ENCODE measurements at places on chromosomes 3 and 15.

- DNase-seq = no peak
Measured at GRCh38 chr15:29638781-29639180, 183.5 kb downstream of the TJP1 start.

DNA sequence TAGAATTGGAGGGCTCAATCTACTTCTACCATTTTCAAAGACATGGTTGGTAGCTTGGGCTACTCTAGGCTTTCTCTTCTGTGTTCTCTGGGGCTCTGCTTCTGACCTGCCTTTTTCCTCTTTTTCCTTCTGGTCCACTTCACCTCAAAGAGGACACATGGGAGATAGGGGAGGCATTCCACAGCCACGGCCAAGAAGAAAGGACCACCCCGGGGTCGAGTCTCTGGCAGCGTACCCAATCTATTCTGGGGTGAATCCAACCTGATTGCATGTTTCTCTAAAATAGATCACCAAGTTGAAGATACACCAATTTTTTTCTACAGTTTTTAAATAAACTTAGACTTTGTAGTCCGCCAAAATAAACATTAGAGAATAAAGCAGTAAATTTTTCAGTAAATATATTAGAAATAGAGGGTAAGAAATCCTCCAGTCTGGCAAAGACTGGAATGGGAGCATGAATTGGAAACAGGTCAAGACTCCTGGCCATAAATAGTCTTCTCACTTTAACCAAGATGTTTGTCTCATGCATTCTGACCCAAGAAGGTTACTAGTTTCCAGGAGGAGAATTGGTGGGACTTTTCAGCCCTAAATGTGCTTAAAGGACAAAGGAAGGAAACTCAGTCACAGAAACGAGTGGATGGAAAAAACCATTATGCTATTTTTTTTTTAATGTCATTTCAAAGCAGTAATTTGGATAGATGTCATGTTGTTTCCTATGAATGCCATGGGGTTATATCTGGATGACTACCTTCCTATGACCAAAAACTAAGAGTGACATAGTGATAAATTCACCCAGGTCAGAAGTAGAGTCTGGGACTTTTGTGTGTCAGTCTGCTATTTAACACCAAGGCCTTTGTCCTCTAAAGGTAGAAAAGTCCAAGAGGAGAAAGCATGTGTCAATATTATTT, 71.3 kb upstream of the PHLDB2 start:
- no peak for DNase-seq

- no peak for DNase-seq
Measured at GRCh38 chr3:1531981-1532380, 439.2 kb downstream of the CNTN6 start.

DNA sequence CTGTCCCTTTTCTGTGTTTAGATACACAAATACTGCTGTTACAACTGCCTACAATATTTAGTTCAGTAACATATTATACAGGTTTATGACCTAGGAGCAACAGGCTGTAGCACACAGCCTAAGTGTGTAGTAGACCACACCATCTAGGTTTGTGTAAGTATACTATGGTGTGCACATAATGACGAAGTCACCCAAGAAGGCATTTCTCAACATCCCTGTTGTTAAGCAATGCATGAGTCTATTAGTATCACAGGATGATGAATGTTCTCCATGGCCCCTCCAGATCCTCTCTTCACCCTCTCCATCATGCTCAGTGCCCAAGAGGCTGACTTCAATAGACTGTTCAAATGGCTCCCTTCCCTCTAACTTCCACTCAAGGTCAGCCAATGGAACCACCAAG, 14.6 kb upstream of the SEC62 start:
- DNase-seq = no peak

GRCh38 chr3:5096336-5097008, 25.6 kb upstream of the ARL8B start:
- DNase-seq = no peak

DNA sequence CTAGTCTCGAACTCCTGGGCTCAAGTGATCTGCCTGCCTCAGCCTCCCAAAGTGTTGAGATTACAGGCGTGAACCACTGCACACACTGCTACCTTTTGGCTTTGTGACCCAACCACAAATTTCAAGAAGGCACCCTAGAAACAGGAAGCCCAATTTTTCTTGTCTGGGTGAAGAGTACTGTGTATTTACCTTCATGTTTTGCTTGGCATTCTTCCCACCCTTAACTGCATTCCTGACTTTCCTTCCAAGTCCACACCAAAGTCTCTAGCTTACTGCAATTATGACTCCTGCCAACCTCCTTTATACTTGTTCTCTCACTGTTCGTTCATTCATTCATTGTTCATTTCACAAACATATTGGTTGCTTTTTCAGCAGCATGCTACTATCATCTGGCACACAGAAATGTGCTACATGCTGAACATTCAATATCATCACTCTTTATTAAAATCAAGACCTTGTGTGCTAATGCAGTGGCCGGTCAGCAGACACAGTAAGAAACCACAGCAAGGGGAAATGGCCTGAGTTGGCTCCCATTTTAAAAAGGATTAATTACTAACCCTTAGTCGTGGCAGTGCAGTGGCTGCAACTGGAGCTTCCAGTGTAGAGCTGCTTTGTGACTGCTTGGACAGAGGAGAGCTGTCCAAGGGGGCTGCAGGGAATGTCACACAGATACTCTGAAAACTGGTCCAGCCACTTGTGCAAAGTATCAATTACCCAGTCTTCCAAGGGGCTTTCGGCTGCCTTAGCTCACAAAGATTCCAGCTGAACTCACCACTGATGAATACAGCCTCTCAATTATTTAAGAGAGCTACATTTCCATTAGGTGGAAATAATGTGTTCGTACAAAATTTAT, 94.0 kb downstream of the ETFA start:
- DNase-seq = no peak

GRCh38 chr15:55402707-55403106, 5.5 kb downstream of the CCPG1 start:
- DNase-seq = no peak

DNA sequence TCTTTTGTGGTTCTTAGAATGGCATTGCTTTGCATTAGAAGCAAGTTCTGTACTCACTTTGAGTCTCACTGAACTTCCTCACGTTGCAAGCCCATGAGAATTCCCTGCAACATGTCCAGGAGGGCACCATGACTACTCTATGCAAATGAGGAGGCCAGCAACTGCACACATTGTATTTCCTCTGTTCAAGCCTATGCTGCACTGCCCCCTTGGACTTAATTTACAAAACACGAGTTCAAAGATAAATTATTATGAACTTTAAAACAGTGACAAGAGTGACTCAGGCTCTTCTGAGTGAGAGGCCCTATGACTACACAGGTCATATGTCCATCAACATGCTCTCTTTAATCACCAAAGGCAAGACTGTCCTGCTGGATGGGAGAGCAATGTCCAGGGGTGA, 484.2 kb upstream of the ATP11B start:
- DNase-seq = no peak

DNA sequence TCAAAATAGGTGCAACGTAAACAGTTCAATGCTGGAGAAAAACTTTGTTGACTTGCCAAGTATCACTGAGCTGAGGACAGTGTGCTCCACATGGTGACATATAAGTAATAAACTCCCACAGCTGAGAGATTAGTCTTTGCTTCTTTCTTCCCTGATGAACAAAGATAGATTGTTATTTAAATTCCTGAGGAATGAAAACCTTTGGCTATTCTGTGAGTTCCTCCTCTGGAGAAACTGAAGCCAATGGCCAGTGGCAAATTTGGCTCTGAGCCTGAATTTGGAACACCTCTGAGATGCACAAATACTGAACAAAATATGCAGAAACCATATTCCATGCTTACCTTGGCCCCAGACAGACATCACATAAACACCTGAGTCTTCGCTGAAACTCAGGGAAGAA, 63.3 kb downstream of the RPL22L1 start:
- DNase-seq = no peak

- DNase-seq = no peak
Measured at GRCh38 chr15:29670998-29671981, 151.0 kb downstream of the TJP1 start.

DNA sequence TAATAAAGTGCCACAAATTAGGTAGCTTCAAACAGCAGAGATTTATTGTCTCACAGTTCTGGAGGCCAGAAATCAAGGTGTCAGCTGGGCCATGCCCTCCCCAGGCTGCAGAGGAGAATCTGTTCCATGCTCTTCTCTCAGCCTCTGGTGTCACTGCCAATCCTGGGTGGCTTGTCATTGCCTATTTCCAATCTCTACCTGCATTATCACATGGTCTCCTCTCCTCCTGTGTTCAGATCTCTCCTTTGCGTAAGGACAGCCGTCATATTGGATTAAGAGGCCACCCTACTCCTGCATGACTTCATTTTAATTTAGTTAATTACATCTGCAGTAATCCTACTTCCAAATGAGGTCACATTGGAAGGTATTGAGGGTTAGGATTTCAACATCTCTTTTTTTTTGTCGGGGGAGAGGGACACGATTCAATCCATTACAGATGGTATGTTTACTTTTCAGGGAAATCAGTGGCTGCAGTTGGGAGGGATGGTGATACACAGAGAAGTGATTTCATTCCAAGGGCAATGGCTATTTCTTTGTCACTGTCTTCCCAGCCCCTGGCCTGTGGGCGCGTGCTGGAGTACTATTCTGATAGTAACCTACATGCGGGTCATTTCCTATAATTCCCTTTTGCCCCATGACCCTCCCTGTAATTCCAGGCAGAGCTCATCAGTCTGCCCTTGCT, 169.4 kb downstream of the MINAR1 start:
- DNase-seq = no peak
